ENCODE measurements at places on chromosomes 5 and 9. TPM values are rescaled to one million over a fixed set of nuclear protein-coding genes. Genes with fewer than 3 reads are reported as not detected.

DNA sequence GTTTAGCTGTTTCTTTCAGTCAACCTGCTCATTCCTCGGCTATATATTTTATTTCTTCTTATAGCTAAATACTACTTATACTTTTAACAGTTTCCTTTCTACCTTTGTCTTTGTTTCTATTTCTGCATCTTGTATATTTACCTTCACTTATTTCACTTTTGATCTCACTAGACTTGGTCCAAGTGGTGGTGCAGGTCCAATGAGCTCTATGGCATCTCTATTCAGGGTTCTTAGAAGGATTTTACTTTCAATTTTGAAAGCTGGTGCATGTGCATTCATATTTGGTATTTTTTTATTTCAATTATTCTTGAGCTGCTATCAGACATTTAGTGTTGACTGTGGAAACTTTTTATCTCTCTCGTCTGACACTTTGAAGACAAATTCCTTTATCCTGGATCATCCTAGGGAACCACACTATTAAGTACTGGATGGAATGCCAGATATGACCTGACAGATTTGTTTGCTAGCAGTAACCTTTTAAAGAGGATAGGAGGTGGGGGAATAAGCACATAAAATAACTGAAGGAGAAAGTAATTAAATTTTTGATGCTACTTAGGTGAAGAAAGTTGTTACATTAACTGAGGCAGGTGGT lies 123.1 kb upstream of the PJA2 start:
- no peak for ATAC-seq

DNA sequence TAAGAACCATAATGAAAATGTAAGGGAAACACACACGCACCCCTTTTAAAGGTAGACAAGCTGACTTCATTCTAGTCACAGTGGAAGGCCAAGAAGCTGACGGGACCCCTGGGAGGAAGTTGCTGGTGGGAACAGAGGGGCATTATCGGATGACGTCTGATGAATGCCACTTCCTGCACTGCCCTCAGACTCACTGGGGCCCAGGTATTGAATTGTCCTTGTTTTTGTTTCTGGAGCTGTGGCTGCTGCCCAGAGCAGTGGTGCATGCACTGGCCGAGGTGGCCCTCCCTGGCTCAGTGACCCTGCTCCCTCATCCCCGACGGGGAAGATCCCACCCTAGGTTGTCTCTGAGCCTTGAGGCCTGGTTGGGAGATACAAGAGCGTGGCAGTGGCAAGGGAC lies 15.3 kb upstream of the RPL26L1 start:
- no peak for ATAC-seq

DNA sequence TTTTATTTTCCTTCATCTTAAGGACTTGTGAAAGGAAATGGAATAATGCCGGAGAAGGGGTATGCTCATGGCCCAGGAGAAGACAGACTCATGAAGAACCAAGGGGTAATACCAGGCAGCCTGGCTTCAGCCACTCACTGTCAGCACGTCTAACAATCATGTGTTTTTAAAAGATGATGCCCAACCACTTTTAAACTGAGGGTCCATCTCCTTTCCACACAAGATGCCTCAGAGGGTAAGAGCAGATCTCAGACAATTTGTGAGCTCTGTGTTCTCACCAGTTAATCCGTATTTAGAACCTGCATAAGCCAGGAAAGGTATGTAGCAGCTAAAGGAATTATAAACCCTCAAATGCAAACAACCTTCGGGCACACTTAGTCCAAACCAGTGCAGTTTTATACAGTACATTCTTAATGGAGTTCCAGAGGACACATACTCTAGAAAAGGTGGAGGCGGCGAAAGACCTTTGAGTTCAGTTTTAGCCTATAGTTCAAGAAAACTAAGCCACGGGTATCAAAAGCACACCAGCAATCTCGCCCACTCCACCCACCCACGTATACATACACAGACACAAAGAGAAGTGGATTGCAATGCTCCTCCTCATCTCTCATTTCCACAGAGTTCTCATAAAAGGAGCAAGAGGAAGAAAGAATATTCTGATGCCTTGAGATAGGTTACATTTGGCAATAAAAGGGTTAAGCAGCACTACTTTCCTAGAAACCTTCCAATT lies 2.6 kb downstream of the DIAPH1 start:
- no peak for ATAC-seq

DNA sequence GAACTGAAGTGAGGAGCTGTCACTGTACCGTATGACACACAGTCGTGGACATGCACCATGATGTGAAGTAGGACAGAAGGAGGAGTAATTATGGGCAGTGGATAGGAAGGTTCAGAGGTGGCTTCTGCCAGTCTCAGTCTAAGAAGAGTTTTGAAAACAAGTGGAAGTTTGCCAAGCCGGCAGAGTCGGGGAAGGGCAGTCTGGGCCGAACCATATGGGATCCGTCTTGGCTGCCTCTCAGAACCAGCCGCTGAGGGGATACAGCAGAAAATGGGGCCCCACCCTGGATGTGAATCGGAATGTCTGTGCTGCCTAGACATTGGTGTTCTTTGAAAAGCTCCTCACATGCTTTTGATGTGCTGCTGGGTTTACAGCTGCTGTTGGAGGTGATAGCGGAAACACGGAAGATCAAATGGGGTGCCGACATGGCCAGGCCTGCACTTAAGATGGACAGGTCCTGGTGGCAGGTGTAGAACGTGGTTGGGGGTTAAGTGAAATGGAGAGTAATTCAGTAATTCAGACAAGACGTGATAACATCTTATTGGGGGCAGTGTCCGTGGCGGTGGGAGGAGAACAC lies 11.2 kb downstream of the SNX18 start:
- ATAC-seq: no peak

DNA sequence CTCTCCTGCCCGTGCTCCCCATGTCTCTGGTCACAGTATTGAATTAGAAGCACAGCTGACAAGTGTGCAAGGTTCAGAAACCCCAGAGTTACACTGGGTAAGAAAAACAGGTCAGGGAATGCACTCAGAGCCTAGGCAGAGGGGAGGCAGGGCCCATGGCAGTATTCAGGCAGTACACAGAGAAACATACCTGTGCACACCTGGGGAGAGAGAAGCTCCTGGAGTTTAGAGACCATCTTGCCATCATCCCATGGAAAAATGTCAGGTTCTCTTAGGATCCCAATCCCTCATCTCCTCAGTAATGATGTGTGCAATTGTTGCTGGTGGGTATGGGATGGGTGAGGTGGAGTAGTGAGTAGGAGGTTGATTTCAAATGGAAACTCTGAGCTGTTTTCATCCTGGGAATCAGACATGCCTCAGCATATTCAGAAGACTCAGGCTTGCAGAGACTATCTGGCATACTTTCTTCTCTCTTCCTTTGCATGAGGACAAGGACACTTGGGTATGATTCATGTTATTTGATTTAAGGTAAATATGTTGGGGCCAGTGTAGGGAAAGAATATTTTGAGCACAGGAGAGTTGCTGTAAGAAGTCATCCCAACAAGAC lies 228.5 kb downstream of the ESM1 start:
- peak; percentile 42 for ATAC-seq

GRCh38 chr9:6535594-6535993 lies 109.9 kb downstream of the GLDC start:
- ATAC-seq: no peak

DNA sequence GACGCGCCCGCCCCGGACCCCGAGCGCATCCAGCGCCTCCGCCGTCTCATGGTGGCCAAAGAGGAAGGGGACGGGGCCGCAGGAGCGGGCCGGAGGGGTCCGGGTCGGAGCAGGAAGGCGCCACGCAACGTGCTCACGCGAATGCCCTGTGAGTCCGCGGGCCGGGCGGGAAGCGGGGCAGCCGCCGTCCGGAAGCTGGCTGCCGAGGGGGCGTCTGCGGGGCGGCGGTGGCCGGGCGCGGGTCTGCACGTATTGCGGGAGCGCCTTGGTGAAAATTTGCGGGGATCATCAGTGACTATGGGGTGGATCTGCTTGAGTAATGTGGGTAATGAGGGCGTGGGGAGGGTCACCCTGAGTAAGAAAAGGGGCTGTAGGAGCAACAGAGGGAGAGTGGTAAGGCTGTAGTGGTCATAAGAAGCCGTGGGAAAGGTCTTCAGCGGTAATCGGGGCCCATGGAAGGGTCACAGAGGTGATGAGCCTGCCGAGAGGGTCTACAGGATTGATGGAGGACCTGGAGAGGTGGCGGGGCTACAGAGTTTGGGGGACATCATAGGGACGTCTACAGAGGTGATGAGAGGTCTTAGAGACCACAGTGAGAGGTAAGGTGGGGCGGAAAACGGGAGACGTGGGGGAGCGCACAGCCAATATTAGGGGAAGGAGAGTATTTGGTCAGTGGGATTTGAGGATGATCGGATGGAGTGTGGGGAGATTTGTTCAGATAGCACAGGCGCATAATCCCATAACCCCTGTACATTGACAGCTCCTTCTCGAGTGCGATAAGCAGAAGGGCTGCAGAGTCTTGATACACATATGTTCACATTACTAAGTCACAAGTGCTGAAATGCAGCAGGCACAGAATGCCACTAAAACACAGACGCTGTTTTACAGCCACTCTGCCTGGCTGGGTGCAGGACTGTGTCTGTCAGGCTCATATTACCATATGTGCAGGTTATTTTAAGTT lies 819 bp downstream of the LSM11 start:
- peak; percentile 11 for ATAC-seq

GRCh38 chr5:140321796-140322195 lies 18.9 kb upstream of the PFDN1 start:
- peak; percentile 68 for ATAC-seq

GRCh38 chr5:129768735-129769134 lies 20.8 kb downstream of the MINAR2 start:
- ATAC-seq: no peak

DNA sequence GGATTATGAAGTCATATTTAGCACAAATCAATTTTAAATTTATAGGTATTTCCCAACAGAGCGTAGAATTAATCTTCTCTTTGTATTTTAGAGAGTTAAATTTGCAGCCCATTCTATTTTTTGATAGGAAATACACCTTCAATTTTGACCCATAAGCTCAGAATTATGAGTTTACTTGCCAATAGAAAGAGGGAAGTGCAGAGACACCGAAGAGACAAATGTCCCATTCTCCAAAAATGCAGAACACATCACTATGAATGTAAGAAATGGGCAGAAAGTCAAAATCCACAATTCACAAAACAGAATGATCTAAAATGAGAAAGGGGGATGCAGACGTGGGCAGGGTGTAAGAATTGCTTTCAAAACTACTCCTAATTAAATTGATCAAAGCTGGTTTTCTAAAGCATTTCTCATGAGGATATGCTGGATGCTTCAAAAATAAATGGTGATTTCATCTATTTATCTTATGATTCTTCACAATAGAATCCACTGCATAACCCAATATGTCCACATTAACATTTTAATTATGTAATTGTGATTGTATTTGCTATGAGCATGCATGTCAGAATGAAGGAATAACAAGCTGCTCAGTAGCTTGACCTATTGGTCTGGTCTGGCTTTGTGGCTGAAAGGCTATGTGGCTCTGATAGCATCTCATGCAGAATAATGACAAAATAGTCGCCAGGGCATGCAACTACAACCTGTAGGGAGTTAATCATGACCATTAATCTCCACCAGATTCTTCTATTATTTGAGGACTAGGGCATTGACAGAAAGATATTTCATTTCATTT lies 550.1 kb upstream of the CDH18 start:
- ATAC-seq: no peak

Gene PCDH12
- 0.40 TPM for total RNA-seq

Gene MAN1B1
- 46.2 TPM for total RNA-seq

Gene PTGER4
- total RNA-seq: 1.5 TPM

Gene CAAP1
- total RNA-seq: 12.1 TPM

Gene GABRA1
- not detected for total RNA-seq

All from esophagus mucosa (tissue), 1 donor.